Activated CD4-positive, alpha-beta T cell treated with anti-CD3 and anti-CD28 coated beads for 48 hours (primary cell): ENCODE measurements at places on chromosomes 5 and 9.

DNA sequence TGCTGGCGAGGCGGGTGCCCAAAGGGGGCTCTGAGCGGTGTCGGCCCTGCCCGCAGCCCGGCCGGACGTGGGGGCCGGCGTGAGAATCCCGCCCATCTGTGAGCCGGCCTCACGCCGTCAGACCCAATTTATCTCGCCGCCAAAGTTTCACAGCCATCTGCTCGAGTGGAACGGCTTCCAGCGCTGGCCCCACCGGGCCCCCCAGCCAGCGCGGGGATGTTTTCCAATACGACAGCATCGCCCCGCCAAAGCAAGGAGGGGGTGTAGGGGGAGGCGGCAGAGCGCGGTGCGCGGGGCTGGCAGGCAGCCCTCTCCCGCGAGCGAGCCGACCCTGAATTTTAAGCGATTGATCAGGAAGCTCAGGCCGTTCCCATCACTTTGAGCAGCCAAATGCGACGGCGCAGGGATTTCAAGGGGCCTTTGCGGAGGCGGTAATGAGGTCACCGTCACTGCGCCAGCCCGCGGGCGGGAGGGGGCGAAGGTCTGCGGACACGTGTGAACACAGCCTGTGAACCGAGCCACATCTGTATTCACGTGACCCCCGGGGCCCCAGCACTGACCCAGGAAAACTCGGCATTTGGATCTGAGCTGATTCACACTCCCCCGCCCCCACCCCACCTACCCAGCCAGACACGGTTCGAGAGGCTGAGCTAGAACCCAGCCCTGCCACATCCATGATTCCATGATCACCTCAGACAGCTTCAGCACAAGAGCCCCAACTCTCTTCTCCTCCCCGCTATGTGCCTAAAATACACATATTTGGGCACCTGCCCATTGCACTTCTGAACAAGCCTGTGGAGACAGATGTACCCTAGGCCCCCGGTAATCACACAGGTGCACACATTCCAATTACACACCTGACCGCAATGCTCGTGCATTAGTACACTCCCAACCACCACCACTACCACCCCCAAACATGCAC lies 47.8 kb upstream of the PSD2 start:
- DNase-seq: peak; percentile 65

DNA sequence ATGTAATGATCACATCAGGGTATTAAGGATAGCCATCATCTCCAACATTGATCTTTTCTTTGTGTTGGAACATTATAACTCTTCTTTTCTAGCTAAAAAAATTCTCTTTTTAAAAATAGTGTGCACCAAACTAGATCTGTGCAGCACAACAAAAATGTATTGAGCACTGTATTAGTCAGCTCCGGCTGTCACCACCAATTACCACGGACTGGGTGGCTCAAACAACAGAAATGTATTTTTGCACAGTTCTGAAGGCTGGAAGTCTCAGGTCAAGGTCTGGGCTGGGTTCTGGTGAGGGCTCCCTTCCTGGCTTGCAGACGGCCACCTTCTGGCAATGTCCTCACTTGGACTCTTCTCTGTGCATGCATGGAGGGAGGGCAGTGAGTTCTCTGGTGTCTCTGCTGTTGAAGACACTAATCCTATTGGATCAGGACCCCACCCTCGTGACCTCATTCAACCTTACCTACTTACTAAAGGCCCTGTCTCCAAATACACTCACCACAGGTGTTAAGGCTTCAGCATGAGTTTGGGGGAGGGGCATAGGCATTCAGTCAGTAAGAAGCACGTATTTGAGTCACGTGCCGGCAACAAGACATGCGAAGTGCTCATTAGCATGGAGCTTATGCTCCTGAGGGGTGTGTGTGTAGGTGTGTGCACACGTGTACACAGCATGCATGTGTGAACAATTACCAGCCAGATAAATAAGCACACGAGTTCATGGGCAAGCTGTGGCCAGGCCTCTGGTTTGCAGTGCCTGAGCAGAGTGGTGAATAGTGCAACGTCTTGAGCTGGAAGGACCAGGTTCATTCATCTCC lies 89.4 kb upstream of the SH3PXD2B start:
- DNase-seq: no peak

DNA sequence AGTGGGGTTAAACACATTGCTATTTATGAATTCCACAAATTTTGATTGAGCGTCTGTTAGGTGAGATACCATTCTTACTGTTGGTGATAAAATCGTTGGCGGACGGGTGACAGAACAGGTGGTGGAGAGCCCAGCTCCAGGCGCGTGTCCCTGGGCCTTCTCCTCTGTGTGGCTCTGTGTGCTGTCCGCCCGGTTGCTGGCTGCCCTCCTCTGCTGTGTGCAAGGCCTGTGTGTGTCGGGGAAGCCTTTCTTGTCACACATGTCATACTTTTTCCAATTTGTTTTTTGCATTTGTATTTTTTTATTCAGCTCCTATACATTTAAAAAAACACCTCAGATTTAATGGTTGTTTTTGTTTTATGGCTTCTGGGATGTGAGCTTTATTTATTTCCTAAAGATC lies 33.9 kb downstream of the TENT4A start:
- no peak for DNase-seq

- no peak for DNase-seq
These were observed 1875.9 kb upstream of the CDH9 start for GRCh38 chr5:28914297-28914696.

- no peak for DNase-seq
These were observed 238.3 kb downstream of the MAN2A1 start for GRCh38 chr5:109928046-109928445.

DNA sequence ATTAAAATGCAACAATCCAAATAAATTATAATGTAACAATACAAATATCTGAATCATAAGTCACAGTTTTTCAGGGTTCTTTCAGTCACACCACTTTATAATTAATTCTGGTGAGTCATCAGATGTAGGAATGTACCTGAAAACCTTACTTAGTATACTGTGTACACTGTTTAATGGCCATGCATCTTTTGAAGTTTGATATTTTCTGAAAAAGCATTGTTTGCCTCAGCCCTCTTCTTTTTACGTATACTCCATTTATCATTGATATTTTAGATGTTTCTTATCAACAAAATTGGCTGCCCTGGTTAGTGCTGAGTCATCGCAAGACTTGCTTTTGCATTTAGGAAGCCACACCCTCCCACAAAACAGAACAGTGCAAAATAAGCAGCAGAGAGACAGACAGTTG lies 218.6 kb downstream of the PJA2 start:
- DNase-seq: no peak

DNA sequence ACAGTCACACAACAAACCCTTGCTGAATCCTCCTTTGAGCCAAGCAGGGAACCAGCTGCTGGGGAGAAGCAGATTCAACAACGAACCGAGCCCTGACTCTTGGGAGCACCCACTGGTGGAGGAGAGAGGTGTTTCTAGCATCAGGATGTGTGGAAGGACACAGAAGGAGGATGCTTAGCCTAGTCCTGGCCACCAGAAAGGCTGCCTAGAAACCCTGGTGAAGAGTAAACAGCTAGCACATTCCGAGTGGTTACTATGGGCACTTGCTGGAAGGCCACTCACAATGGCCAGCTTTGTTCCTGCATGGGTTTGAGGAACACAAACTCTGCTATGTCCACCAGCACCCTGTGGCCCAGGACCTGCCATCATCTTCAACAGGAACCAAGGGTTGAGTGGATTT lies 1.8 kb downstream of the TIFAB start:
- DNase-seq: no peak

DNA sequence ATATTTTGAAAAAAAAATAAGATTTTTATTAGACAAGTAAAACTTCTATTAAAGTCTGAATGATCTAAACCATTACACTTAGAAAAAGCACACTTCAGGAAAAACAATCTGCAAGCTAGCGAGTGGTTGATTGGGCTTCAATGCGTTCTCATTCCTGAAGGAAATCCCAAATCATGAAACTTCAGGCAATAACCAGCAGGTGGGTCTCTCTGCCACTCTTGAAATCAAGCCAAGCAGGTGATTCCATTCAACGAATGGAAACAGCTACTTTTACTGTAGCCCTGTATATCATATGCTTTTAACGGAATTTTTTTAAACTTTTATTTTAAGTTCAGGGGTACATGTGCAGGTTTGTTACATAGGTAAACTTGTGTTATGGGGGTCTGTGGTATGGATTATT lies 234.5 kb upstream of the TRPM3 start:
- no peak for DNase-seq

GRCh38 chr9:132244582-132245455 lies 83.0 kb downstream of the NTNG2 start:
- no peak for DNase-seq

- DNase-seq: peak; percentile 89
These were observed 42.8 kb downstream of the SNX30 start for GRCh38 chr9:112793213-112793810.

DNA sequence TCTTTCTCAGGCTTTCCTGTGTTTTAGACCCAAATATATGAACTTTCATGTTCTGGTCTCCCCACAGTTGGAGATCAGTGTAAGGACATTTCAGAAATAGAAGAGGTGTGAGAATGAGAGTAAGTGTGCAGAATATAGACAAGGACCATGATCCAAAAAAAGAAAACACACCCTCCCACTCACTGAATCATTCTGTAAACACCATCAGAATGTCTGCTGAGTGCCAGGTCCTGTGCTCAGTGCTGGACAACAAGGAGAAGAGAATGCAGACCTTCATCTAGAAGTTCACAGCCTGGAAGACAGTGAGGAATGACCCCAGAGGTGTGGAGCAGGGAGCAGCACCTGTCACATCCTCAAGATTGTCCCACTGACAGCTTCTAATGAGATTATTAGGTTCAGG lies 19.1 kb upstream of the SH3RF2 start:
- no peak for DNase-seq

DNA sequence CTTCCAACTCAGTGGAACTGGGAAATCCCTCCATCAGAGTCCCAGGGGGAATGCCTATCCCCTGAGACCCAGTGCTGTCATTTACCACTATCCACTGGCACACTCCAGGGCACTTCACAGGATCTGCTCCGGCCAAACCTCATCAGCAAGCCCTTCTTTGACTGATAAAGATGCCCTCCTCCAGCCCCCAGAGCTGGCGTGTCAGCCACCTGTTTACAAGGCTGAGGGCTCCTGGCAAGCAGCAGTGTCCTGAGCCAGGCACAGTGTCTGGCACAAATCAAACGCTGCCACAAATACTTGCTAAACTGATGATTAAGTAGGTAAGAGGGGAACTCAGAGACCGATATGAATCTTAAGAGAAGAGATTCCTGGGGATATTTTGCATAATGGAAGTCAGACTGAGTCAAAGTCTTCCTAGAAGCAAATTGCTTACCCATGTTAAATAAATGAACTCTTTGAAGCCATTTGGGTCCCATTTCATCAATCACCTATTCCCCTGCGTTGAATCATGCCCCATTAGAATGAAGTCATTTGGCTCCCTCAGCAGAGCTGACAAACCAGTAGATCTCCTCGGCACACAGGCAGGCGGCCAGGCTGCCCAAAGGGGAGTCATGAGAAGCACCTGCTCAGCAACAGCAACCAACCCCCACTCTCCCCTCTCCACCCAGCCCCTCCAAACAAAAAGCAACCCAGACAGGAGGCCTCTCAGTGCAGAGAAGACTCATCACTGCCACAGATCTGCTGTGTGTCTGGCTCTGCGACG lies 97.4 kb downstream of the CDK5RAP2 start:
- no peak for DNase-seq

GRCh38 chr9:33065157-33066076 lies 11.1 kb downstream of the SMU1 start:
- no peak for DNase-seq

DNA sequence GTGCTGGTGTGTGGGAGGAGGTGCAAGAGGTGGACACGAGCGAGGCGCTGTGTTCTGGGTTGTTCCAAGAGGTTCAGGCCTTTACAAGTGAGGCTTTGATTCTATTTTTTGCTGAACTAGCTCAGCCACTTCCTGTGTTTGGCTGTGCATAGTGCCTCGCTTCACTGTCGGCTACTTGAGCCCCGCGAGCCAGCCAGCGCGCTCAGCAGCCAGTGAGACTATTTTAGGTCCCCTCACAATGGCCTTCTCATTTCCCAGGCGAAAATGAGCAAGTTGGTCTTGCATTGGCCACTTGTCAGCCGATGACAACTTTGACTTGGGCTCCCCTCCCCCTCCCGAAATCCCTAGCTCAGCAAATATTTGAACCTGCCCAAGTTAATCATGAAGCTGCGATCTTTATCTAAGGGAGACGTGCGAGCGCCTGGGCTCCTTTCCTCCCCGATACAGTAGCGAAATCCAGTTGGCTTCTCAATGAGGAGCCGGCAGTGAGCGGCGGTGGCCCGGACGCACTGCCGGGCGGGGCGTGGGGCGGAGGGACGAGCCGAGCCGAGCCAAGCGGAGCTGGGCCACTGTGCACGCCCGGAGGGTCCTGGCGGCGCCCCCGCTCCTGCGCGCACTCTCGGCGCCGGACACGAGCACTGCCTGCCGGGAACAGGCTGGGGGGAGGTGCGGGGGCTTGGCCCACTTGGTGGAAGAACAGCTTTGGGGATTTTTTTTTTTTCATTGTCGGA lies 72.6 kb downstream of the PIK3R1 start:
- peak; percentile 53 for DNase-seq

- no peak for DNase-seq
These were observed 375.1 kb upstream of the ST8SIA4 start for GRCh38 chr5:101278011-101278687.

DNA sequence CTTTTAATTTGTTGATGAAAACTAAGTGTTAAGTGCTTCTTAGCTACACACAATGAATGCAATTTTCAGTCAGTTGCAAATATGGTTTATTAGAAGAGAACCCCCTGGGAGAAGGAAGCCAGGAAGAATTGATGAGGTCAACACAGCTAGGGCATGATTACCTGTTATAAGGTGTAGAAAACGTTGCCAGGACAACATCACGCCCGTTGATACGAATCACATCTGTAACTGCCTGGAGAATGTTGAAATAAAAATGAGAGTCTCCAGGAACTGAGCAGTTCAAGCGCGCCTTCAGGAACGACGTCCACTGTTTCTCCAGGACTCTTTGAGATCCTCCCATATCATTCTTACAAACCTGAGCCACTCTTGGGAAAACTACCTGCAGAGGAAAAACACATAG lies 88.0 kb downstream of the SEMA6A start:
- DNase-seq: no peak

DNA sequence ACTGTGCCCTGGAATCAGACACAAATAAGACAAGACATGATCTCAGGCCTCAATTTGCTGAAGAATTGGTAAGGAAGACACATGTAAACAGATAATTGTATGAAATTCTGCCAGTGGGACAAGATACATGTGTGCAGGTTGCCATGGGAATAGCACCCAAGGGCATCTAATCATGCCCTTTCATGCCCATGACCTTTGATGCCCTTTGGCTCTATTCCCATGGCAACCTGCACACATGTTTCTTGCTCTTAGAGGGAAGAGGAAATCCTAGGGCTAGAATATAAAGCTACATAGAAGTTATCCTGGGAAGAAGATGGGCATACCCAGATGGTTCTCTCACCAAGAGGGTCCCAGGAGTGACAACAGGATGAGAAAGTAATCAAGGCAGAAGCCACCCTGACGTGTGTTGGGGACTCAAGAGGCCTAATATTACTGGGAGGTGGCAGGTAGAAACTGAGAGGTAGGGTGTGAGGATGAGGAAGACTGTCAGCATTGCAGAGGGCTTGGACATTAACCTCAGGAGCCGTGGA lies 34.4 kb downstream of the P4HA2 start:
- no peak for DNase-seq
